ENCODE measurements at places on chromosomes 2 and 18. TPM values are rescaled to one million over a fixed set of nuclear protein-coding genes. Genes with fewer than 3 reads are reported as not detected.

The UGT1A10 gene
- not detected for total RNA-seq

The SPEG gene
- total RNA-seq, result 76.1 TPM

The FIGN gene
- 30.3 TPM for total RNA-seq

The GREB1L gene
- 16.2 TPM for total RNA-seq

The ROCK2 gene
- 39.4 TPM for total RNA-seq

The RPRM gene
- 0.53 TPM for total RNA-seq

The FAHD2B gene
- 5.7 TPM for total RNA-seq

DNA sequence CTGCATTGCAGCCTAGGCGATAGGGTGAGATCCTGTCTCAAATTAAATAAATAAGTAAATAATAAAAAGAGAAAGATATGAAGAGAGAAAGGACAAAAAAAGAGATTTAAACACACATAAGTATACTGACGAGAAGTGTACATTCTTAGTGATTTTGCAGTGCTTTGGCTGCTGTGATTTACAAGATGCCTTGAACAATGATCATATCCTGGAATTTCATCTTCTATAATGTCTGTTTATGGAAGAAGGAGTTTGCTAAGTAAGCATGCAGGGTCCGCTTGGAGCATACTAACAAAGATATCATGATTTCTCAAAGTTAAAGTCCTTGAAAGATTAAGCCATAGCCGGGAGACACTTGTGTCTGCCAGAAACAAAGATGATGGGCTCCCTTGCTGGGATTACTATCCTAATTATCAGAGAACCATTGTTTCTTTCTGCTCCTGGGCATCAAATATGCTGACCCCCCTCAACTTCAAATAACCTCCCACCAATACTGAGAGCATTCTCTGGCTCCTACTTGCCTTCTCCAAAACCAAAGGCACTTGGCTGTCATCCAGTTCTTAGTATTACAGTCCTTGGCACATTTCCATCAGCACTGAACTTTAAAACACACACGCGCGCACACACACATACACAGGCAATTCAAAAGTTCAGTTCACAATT lies 47.5 kb upstream of the STAM2 start:
- H3K27ac ChIP-seq, result no peak overlapping the region
- H3K4me1 ChIP-seq, result peaks cover 15% of the 10 kb centered on the region
- peak overlapping the region; percentile 29 for H3K4me3 ChIP-seq
- H3K36me3 ChIP-seq, result no peaks in the 10 kb centered on the region
- no peaks in the 10 kb centered on the region for H3K27me3 ChIP-seq

DNA sequence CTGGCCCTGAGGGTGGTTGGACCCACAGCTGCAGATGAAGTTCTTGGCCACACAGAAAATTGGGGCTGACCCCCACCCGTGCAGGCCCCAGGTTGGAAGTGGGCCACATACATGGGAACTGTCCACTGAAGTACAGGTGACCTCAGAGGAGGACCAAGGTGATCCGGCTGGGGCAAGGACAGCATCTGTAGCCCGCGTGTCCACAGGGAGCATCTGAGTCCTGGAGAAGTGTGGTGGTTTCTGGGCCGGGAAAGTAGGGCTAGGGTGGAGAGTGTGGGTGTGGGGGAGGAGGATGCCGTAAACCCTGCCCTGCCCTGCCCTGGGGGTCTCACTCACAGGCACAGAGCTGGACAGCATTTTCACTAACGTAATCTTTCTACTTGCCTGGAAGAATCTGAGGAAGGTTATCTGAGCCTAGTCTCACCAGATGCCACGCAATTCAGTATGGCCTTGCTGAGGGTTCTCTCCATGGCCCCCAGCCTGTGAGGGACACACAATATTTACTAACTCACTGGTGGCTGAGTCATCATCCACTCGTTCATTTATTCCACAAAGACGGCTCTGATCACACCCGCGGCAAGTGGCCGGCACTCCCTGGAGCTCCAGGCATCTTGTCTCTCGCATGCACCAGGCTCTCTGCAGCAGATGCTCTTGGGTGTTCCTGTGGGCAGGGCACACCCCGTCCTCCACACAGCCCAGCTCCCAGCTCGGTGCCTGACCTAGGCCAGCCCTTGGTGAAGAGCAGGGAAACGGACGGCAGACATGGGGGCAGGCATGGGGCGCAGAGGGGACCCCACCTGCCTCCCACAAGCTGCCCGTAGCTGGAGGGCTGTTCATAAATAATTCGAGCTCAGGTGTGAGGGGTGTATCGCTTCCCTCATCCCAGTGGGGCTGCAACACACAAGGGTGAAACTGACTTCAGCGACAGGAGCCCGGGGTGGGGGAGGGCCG lies 51.2 kb downstream of the INHBB start:
- no peaks in the 10 kb centered on the region for H3K36me3 ChIP-seq
- DNase-seq, result no peak
- H3K27me3 ChIP-seq, result peaks cover 15% of the 10 kb centered on the region
- H3K4me1 ChIP-seq, result peaks cover 12% of the 10 kb centered on the region
- H3K4me3 ChIP-seq, result no peak overlapping the region

DNA sequence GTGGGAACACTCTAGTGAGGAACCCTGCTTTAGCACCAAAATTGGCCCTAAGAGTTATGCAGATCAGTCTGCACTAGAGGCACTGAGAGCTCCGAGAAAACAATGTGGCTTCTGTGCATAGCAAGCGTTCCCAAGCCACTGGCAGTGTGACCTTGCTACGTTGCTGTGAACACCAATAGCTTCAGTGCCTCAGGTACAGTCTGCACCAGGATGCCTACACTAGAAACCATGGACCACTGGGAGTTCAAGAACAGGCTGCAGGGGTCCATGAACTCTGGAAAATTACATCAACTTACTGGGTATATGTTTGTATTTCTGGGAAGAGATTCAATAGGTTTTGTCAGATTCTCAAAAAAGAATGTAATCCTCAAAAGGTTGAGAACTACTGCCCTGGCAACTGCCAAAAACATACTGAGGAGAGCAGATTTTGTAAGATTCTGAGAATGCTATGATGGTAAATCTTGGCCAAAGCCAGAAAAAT lies 18.3 kb upstream of the SP3 start:
- no peaks in the 10 kb centered on the region for H3K36me3 ChIP-seq
- H3K27me3 ChIP-seq, result no peaks in the 10 kb centered on the region
- peaks cover 12% of the 10 kb centered on the region for H3K4me1 ChIP-seq
- no peak overlapping the region for H3K27ac ChIP-seq
- DNase-seq, result no peak
- no peak overlapping the region for H3K4me3 ChIP-seq

DNA sequence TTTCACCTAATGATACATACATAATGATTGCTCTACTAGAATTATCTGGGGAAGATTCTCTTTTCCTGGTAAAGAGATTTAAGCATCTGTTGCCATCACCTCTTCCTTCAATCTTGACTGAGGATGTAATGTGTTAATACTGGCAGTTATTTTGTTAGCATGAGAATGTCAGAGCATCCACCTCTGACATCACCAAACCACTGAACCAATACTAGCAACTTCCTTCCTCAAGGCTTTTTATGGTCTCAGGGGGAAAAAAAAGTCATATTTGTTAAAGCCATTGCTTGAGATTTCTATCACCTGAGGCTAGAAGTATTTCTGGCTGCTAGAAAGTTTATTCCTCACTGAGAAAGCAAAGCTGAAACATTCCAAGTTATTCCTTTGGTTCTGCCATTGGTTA lies 48.5 kb downstream of the DSEL start:
- no peak for DNase-seq
- H3K4me1 ChIP-seq, result no peaks in the 10 kb centered on the region
- no peak overlapping the region for H3K4me3 ChIP-seq
- no peaks in the 10 kb centered on the region for H3K36me3 ChIP-seq

DNA sequence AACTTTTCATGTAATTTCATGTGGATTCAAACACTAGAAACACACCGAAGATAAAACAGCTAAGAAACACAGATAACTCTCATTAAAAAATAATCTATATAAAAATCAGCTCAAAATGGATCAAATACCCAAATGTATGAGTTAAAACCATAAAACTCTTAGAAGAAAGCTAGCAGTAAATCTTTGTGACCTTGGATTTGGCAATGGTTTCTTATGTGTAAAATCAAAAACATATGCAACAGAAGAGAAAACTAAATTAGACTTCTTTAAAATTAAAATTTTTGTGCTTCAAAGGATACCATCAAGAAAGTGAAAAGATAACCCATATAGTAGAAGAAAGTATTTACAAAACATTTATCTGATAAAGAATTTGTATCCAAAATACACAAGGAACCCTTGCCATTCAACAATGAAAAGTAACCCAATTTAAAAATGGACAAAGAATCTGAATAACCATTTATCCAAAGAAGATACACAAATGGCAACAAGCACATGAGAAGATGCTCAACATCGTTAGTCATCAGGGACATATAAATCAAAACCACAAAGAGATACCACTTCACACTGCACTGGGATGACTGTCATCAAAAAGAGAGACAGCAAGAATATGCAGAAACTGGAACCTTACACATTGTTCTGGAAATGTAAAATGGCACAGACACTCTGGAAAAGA lies 27.5 kb downstream of the GAREM1 start:
- no peak for DNase-seq
- H3K4me3 ChIP-seq, result no peak overlapping the region
- H3K27ac ChIP-seq, result no peak overlapping the region
- H3K27me3 ChIP-seq, result no peaks in the 10 kb centered on the region

DNA sequence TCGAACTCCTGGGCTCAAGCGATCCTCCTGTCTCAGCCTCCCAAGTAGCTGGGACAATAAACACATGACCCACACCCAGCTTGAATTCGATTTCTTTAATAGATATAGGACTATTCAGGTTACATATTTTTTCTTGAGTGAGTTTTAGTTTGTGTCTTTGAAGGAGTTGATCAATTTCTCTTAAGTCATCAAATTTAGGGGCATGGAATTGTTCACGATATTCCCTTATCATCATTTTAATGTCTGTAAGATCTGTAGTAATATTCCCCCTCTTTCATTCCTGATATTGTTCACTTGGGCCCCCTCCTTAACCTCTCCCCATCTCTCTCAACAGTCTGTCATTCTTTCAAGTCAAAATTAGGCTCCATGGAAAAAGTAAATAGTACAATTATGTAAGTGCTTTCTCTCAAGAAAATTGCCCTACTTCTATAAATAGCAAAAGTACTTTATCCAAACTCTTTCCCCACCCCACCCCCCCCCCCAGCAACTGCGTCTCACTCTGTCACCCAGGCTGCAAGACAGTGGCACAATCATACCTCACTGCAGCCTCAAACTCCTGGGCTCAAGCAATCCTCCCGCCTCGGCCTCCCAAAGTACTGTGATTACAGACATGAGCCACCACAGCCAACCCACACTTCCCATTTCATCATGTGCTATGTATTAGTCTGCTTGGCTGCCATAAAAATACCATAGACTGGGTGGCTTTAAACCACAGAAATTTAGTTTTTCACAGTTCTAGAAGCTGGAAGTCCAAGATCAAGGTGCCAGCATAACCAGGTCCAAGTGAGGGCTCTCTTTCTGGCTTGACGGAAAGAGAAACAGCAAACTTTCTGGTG lies 20.1 kb downstream of the WDR33 start:
- no peak for DNase-seq
- no peaks in the 10 kb centered on the region for H3K4me1 ChIP-seq
- H3K4me3 ChIP-seq, result no peak overlapping the region
- no peaks in the 10 kb centered on the region for H3K27me3 ChIP-seq
- no peak overlapping the region for H3K27ac ChIP-seq
- no peaks in the 10 kb centered on the region for H3K36me3 ChIP-seq
